ENCODE measurements at places on chromosomes 12 and 14.

- no peak for DNase-seq
Observed at GRCh38 chr14:72488514-72488913, 405.4 kb downstream of the DPF3 start.

- DNase-seq: no peak
Observed at GRCh38 chr14:61233436-61233956, 47.6 kb downstream of the TMEM30B start.

- DNase-seq: peak; percentile 28
Observed at GRCh38 chr12:56299308-56299852, 750 bp downstream of the CS start.

DNA sequence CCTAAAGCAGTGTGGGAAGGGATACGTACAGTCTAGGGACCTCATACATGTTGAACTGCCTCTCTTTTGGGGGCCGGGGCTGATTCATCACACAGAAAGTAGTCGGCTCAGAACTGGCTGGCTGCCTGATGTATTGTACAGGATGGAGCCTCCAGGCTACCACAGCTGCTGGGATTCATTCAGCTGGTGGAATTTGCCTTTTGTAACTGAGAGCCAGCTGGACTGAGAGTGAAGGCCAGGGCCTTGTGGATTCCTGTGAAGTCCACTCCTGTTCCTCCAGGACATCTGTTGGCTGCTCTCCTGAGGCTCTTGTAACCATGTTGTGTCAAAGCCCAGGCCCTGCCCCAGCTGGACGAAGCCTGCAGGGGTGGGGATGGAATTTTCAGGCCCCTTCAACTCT lies 116.3 kb upstream of the PRICKLE1 start:
- DNase-seq: no peak

DNA sequence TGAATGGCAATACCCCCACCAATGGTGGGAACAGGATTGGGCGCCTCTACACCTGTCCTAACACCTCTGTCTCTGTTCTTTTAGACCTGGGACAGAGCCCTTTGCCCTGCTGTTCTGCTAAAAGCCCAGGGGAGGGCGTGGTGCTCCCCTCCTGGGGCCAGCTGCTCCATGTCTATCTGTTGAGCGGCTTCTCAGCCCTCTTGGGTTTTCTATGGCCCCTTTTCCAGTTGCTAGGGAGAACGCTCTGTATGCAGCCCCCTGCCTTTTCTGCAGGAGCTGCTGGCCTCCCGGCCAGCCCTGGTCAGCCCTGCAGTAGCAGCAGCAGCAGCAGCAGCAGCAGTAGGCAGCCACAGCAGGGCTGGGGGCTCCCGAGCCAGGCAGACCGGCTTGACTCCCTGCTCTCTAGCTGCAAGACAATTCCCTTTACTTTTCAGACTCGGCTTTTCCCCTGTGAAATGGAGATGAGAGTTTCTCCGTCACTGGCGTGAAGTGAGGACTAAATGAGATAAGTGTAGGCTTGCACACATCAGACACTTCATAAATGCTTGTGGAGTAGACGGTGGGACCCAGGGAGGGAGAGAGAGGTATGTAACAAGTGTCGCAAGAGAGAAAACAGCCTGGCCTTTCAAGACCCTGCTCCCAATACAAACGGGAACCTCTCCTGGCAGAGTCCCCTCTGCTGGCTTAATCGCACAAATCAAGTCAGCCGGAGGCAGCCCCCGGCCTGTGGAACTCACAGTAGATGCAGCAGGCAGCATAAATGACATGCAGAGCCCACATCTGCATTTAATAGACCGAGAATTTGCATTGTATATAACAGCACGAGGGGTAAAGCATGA lies 1.0 kb downstream of the RTL1 start:
- no peak for DNase-seq

DNA sequence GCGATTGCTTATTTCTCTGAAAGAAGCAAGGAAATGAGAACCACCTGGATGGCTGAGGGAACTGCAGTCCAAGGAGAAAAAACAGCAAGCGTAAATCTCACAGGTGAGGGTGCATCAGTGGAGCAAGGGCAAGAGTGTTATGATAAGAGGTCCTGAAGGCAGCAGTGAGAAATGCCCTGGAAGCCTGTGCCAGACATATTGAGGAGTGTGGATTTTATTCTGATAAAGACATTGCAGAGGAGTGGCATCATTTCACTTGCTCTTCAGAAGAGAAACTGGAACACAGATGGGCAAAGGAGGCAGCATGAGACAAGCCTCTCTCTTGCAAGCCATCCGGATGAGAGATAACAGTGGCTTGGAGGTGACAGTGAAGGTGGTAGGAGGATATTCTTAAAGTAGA lies 78.5 kb downstream of the PDE3A start:
- DNase-seq: no peak

- peak; percentile 12 for DNase-seq
Observed at GRCh38 chr12:80937391-80938238, at the start of gene LIN7A. LIN7A (minus strand) TSS chr12:80937934; CDS start chr12:80937722, 212 bp downstream.

DNA sequence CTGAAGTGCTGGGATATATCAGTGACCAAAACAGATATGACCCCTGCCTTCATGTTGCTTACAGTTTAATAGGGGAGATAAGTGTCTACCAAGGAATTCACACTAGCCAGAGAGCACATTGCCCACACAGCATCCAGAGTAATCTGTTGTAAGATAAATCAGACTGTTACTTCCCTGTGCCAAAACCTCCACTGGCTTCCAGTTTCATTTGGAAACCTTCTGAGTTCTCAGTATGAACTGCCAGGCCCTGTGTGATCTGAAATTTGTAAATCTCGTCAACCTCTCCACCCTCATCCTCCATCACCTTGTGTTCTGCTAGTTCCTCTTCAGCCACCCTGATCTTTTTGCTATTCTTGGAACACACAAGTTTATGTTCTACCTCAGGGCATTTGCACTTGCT lies 154.7 kb downstream of the ETV6 start:
- no peak for DNase-seq

GRCh38 chr14:62914025-62914424 lies 131.2 kb downstream of the KCNH5 start:
- no peak for DNase-seq

- no peak for DNase-seq
Observed at GRCh38 chr12:29599381-29599780, 101.9 kb upstream of the OVCH1 start.

DNA sequence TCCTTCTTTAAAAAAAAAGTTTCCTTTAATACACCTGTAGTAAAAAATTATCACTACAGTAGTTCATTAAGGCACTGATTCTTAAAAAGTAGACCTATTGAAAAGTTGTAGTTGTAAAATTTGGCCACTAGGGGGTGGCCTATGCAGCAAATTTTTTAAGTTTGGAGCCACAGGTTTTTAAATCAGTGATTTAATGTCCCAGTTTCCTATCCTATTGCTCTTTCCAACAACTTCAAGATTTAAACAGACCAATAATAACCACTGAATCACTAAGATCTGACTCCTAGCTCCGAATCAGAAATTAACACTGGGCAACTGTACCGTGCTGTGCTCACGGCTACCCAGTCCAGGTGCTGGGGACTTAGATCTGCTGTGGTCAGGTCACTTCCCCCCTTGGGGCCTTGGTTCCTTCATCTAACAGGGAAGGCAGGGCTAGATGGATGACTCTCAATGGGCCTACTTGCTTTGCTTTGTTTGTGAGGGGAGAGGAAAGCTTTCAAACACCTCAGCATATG lies 279.3 kb downstream of the MED13L start:
- peak; percentile 17 for DNase-seq

DNA sequence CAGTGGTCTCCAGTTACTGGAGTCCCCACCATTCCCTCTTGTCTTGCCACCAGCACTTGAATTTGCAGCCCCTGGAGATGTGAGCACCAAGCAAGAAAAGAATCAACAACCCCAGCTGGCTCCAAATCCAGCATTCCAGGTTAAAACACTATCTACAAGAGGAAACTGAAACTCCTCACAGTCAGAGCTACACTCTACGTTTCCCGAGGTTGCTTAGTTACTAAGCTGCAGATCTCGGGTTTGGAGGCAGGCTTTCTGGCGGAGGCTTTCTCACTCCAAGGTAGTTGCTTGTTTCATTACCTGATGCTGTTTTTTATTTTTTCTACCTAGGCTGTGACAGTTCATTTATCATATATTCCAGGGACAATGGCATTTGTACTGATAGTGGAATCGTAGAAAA lies 248.1 kb downstream of the GLT1D1 start:
- DNase-seq: no peak

- no peak for DNase-seq
Observed at GRCh38 chr12:4881266-4882064, 28.2 kb upstream of the KCNA1 start.
